ENCODE measurements at places on chromosomes 16 and 17.

GRCh38 chr16:61968242-61969076, 67.8 kb downstream of the CDH8 start:
- no peak for DNase-seq

- no peak for DNase-seq
These were observed 14.0 kb downstream of the CPSF4L start for GRCh38 chr17:73247726-73248125.

- DNase-seq = no peak
These were observed 7.8 kb downstream of the LPO start for GRCh38 chr17:58246104-58246740.

- DNase-seq = no peak
These were observed 94.7 kb downstream of the GAS7 start for GRCh38 chr17:10103712-10104111.

DNA sequence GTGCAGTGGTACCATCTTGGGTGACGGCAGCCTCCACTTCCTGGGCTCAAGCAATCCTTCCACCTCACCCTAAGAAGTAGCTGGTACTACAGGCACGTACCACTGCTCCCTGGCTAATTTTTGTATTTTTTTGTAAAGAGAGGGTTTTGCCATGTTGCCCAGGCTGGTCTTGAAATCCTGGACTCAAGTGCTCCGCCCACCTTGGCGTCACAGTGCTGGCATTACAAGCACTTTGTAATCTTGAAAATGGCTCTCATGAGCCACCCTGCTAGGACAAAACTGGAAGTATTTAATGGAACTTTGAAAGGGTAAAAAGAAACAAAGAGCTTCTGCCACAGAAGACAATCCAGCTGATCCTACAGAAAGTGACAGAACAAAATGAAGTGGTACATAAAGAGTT, 9.2 kb downstream of the SUMO2 start:
- DNase-seq = no peak

DNA sequence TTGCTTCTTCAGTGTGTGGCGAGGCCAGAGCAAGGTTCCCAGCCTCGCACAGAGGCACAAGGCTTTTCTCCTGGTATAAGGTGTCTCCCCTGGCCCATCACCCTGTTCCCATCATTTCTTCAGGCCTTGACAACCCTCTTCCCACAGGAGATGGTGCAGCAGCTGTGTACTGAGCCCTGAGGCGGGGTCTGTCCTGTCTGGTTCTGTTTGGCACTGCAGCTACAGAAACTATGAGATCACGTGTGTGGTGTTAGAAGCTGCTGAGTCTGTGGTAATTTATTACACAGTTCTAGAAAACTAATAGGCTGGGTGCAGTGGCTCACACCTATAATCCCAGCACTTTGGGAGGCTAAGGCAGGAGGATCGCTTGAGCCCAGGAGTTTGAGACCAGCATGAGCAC, 7.2 kb downstream of the PLA2G15 start:
- no peak for DNase-seq

DNA sequence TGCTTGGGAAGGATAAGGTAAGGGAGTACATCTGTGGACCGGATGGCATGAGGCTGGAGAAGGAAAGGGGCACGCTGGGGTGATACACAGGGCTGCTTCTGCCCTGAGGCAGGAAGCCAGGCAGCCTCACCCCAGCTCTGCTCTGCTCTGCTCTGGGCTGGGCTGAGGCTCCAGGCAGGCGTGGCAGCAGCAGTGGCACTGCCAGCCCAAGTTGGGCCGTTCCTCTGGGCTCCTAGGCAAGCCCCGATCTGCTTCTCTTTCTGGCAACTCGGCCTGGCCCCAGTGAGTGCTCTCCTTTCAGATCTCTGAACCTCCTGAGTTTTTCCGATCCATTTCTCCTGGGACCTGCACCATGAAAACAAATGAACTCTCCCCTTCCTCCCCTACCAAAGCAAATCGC, 44.9 kb downstream of the VAC14 start:
- no peak for DNase-seq

- DNase-seq = no peak
These were observed 188.4 kb upstream of the MAF start for GRCh38 chr16:79788949-79789348.

DNA sequence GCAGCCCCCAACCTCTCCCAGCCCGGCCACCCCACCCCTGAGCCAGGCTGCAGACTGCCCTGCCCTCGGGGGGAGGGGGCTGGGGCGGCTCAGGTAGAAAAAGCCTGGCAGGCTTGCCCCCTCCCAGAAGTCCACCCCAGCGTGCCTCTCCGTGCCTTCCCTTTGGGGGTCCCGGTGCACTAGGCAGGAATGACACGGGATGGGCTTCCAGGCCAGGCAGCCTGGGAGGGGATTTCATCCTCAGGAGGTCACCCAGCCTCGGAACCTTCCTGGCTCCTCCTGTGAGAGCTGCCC, 185.0 kb downstream of the NTN1 start:
- DNase-seq = no peak

DNA sequence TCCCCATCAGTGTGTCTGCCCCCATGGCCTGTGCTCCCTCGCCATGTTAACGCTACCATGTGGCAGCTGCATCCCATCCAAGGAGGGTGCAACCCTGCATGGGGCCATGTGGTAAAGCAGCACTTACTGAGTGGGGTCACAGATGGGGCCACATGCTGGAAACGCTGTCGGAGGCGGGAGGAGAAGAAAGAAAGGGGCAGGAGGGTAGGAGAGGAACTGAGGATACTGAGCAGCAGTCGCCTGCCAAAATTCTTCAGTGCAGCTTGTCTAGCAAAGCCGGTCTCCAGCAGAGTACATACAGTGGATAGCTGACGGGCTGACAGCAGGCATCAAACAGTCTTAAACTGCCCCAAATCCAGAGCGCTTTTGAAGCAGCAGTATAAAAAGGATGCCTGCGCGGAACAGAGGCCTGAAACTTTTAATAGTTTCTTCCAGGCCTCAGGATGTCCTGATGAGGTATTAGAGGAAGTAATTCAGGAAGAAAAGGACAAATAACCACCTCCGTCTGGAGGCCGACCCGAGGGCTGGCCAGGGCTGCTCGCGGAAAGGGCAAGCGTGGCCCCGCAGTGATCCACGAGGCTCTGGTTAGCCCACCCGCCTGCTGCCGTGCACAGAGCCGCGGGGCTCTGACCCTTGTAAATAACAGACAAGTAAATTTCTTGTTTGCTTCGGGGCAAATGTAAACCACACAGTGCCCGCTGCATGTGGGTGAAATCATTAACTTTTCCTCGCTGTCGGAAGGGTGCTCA, 149.0 kb downstream of the CCDC182 start:
- no peak for DNase-seq

DNA sequence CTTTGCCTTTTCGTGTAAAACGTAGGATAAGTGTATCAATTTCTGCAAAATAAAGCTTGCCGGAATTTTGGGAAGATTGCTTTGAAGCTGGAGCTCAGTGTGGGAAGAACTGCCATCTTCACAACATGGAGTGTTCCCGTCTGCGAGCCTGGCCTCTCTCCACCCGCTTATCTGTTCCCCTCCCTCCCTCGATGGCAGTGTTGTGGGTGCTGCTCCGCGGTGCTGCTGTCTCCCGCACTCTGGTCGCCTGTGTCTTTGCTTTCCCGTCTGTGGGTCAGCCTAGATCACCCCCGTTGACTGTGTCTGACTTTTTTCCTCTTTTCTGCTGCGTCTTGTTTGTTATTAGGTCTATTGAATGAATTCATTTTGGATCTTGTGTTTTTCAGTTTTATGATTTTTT, 17.0 kb downstream of the ACSF3 start:
- DNase-seq = no peak

GRCh38 chr16:78221892-78222291, 122.4 kb downstream of the WWOX start:
- DNase-seq = no peak

DNA sequence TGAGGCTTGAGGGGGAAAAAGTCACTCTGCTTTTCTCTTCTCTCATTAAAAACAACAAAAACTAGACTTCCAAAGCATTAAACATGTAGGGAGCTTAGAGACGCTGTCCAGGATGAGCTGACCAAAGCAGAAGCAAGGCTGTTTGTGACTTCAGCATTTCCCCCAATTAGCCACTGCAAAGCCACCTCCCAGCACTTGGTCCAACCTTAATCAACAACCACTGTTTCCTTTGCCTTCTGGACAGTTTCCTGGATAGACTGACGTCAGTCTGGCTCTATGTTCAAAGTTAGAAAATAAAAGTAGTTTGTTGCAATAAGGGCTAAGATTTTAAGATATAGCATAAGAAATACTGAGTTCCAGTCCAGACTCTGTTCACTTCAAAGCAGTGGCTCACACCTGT, 3.1 kb downstream of the TMEM231 start:
- no peak for DNase-seq

DNA sequence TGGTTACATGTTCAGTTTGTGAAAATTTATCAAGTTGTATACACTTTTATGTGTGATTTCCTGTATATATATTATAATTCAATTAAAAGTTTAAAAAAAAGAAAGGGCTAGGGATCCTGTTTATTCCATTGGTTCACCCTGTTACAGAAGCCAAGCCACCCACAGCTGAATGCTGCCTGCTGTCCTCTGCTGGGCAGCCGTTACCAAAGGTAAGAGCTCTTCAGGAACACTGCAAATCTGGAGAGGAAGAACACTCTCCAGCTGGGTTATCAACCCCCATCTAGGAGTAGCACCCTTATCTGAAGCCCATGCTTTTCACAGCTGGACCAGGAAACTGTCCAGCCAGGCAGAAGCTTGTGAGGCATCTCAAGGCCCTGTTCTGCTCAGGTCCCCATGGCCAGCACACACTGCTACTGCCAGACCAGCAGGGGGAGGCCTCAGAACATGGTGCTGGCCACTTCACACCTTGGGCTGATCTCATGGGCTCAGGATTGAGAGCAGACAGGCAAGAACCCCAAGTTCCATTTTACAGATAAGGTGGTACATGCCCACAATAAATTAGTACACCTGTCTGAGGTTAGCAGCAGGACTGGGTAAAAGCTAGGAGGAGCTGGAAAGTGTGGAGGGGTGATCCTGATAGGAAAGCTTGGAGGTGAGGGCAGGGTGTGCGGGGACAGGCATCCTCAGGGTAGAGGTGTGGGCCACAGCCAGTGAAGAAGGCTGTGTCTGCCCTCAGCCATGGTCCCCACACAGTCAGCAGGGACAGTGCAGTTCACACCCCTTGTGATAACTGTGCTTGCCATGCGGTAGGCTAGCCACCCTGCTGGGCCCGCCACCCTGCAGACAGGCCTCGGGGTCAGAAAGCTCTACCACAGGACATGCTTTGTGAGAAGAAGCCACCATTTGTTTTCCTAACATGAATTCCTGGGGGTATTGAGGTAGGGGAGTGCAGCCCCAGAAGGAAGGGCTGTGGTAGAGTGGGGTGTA, 54.3 kb upstream of the SREBF1 start:
- DNase-seq = peak; percentile 75

- no peak for DNase-seq
These were observed 245 bp upstream of the RNF227 start for GRCh38 chr17:7916385-7916682.

- DNase-seq = no peak
These were observed 10.2 kb downstream of the CRYBA1 start for GRCh38 chr17:29256735-29257466.

GRCh38 chr16:53207810-53208752, 153.3 kb downstream of the CHD9 start:
- peak; percentile 30 for DNase-seq

All from activated naive CD4-positive, alpha-beta T cell treated with anti-CD3 and anti-CD28 coated beads for 36 hours (primary cell).